KG1 (cell line): ENCODE measurements at places on chromosomes 2 and 18.

DNA sequence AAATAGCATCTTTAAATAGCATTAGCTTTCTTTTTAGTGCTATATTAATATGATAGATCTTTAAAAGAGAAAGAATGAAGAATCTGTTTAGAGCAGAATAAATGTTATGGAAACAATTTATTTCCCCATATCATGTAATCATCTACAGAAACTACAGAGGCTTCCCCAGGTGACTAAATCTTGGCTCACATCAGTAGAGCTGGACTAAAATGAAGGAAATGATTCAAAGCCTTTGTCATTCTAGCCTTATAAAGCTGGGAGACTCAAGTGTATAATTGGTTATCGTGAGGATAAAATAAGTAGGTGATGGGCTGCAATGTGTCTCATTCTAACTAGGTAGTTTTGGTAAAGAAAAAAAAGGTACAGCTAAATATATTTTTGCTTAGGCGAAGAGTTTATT lies 83.2 kb upstream of the UNC80 start:
- DNase-seq: no peak

DNA sequence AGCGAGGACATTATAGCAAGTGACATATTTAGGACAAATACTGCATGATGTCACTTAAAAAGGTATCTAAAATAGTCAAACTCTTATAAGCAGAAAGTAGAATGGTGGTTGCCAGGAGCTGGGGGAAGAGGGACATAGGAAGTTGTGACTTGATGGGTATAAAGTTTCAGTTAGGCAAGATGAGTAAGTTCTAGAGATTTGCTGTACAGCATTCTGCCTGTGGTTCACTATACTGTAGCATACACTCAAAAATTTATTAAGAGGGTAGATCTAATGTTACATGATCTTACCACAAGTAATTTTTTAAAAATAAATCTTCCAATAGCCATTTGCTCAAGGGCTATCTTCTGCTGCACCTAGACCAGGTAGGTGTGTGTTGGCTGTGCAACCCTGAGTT lies 78.1 kb upstream of the NPAS2 start:
- no peak for DNase-seq

DNA sequence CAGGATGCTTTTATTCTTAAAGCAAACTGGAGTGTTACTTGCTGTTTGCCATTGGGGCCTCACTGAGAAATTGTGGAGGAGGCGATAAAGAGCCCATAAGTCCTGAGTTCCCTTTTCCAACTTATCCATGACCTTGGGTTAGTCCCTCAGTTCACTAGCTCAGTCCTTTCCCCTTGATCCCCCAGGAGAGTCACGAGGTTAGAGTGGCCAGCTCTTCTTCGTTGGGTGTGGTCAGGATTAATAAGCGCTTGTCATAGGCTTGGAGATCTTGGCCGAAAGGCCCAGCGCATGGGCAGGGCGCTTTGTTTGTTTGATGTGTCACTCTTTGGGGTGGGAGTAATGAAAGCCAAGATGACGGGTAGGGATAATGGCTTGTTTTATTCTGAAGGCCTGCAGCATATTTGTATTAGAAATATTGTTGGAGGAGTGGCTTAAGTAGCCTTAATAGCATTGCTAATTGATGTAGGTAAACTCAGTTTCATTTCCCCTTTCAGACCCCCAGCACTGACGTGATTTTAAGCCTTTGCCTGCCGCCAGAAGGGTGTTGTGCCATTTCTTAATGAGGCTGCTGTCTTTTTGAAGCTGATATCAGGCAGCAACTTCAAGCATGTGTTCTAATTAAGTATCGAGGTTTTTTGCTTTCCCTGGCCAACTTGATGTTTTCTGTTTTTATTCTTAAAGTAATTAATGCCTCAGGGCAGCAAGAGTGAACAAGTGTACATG lies 15.7 kb downstream of the GRHL1 start:
- no peak for DNase-seq

DNA sequence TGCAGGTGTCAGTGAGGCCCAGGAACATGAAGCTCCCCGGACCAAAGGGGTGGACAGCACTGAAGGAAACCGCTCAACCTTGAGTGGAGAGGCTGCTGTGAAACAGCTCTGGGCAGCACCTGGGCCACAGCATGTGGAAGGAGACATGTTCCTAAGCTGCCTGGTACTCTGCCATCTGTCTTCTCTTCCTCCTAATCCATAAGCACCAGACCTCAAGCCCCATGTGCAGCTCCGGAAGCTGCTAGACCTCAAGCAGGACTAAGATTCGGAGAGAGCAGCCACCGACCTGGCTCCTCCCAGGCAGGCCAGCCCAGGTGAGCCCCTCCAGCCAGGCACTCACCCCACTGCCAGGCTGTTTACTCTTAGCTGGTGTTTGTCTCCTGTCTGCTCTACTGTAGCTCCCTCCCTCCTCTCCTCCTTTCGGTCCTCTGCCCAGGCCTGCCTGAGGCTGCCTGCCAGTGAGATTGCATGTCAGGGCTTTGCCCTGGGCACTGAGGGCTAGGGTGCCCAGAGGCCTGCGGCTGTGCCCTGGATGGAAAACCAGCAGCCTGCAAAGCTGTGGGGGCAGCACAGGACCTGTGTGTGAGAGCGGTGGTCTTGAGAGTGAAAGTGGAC lies 53.7 kb downstream of the BCL11A start:
- DNase-seq: no peak

GRCh38 chr2:205857520-205858237 lies 175.4 kb downstream of the NRP2 start:
- DNase-seq: no peak

GRCh38 chr2:200470230-200470629 lies 39.6 kb downstream of the KCTD18 start:
- no peak for DNase-seq

GRCh38 chr2:98643496-98644100 lies 35.2 kb downstream of the UNC50 start:
- no peak for DNase-seq

DNA sequence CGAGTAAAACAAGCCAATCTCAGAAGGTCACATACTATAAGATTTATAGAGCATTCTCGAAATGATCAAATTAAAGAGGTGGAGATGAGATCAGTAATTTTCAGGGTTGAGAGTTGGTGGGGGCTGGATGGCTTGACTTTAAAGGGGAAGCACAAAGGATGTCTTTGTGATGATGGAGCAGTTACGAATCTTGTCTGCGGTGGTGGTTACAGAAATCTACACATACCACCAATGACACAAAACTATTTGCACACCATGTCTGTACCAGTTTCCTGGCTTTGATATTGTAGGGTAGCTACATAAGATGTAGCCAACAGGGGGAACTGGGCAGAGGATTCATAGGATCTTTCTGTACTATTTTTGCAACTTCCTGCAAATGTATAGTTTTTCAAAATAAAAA lies 190.6 kb upstream of the SMIM21 start:
- no peak for DNase-seq

- peak; percentile 15 for DNase-seq
These were observed 26.5 kb upstream of the KCNS3 start for GRCh38 chr2:17851731-17852585.

GRCh38 chr2:95298486-95299111 lies 1.5 kb downstream of the KCNIP3 start:
- DNase-seq: no peak

DNA sequence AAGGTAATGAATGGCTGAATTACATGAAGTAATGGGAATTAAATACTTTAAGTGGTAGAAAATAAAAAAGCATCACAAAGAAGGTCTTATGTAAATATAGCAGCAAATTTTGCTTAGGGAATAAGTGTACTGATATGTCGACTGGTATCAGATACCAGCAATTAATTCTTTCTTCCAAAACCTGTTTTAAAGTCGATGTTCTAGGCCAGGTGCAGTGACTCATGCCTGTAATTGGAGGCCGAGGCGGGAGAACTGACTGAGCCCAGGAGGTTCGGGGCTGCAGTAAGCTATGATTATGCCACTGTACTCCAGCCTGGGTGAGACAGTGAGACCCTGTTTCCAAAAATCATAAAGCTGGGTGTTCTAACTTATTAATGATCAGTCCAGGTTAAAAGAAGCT lies 30.3 kb downstream of the SP3 start:
- no peak for DNase-seq

GRCh38 chr2:151840216-151841046 lies 12.2 kb upstream of the ARL5A start:
- DNase-seq: no peak

GRCh38 chr2:121502781-121503180 lies 27.9 kb upstream of the RNU4ATAC start:
- DNase-seq: no peak

- no peak for DNase-seq
These were observed 599.0 kb upstream of the SYT4 start for GRCh38 chr18:43876286-43876685.

GRCh38 chr2:222833410-222833809 lies 27.4 kb upstream of the ACSL3 start:
- DNase-seq: no peak

GRCh38 chr2:40450796-40451430 lies 977 bp downstream of the SLC8A1 start:
- peak; percentile 38 for DNase-seq

GRCh38 chr2:25044990-25045389 lies 3.1 kb downstream of the EFR3B start:
- no peak for DNase-seq

DNA sequence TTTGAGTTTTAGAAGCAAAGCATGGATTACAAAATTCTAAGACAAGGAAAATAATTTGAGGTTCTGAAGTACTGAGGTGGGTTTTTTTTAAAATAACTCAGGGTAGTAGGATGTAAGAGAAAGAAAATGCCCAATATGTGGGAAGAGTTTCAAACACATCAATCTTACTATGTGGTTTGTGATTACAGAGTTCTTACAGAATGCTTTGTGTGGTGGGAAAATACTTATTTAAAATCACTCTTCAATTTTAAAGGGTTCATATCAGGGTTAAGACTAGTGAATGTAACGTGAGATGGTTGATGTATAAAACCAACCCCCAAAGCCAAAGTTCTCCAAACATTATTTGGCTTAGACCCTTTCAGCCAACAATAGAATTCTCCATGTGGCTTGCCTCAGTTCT lies 173.5 kb downstream of the UBE2E3 start:
- no peak for DNase-seq

DNA sequence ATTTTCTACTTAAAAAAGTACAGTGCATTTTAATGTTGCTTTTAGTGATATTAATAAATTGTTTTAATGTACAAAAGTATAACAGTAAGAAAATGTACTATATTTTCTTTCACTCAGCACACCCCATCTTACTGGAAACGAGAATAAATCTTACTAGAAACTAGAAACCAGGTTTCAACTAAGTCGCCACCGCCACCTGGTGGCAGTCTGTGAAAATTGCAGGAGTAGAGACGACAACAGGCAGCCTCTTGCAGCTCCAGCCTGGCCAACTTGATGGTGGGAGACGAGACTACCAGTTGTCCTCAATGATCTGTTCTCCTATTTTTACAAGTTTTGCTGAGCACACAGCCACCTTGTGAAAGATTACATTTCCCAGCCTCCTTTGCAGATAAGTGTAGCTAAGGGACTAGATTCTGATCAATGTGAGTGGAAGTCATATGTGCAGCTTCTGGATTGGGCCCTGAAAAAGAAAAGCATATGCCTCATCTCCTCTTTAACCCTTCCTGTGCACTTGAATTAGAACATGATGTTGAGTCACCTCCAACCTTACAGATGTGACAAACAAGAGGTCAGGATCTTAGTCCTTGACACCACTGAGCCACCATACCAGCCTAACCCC lies 8.7 kb downstream of the OTOF start:
- peak; percentile 95 for DNase-seq

- no peak for DNase-seq
These were observed 95.6 kb upstream of the THOC1 start for GRCh38 chr18:363301-364085.

DNA sequence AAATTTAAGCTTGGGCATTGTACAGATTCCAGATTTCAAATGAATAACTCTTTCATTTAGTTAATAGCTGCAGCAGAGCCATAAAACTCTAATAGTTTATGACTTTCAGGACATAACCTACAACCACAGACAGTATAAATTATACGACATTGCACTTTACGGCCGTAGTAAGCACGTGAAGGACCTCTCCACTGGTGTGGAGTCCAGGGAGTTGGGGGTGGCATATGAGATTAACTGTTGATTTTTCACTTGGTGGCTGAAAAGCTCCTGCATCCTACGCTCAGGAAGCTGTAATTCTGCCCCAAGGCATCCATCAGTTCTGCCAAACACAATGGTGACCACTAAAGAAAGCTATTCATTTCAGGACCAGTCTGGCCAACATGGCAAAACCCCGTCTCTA lies 376.2 kb downstream of the SOX11 start:
- DNase-seq: no peak

- no peak for DNase-seq
These were observed 6.5 kb downstream of the SP5 start for GRCh38 chr2:170721678-170722077.

DNA sequence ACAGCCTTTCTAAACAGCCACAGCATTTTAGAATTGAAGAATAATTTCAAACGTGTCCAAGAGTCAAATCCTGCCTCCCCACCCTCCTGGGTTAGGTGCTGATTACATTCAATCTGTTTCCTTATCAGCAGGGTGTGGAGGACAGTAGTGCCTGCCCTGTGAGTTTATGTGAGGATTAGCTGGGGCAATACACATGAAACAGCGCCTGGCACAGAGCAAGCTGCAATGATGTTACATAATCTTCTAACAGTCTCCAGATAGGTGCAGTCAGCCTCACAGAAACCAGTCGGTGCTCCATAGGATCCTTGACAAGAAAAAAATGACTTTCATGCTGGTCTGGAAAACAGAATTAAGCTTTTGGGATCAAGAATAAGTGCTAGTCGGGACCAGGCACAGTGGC lies 91.7 kb upstream of the ITGA6 start:
- DNase-seq: no peak

- no peak for DNase-seq
These were observed 332.0 kb downstream of the PTPRM start for GRCh38 chr18:7899078-7899477.

- DNase-seq: no peak
These were observed 1402.0 kb upstream of the PIK3C3 start for GRCh38 chr18:40553029-40553428.

- DNase-seq: no peak
These were observed 772.8 kb upstream of the LRRTM1 start for GRCh38 chr2:81077396-81077795.

DNA sequence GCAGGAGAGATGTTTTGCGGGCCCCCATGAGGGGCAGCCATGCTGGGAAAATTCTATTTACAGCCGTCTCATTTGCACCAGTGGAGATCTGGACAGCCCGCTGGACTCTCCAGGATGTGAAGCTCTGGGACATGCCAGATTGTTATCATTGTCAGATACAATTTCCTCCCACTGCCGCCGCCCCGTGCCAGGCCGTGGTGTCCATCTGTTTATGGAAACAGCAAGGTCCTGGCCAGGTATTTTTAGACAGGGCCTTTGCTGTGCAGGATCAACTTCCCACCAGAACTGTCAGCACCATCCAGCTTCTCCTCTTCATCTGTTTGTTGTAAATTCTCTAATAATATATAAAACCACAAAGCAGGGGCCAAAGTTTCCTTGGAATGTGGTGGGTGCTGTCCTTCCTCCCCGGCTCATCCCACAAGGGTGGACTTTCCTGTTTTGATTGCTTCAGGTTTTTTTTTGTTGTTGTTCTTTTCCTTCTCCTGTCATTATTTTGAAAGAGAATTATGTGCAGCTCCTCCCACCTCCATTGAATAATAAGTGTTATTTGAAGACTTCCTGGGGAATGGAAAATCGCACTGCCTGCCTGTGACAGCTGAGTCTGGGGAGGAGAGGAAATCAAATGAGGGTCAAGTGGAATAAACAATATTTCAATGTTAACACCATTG lies 398.1 kb downstream of the TNS1 start:
- no peak for DNase-seq
